Mucosa of gallbladder (tissue), 1 donor: ENCODE measurements at places on chromosomes 6 and 20.

GRCh38 chr6:47209632-47210031, 100.1 kb downstream of the TNFRSF21 start:
- peak; percentile 15 for DNase-seq

DNA sequence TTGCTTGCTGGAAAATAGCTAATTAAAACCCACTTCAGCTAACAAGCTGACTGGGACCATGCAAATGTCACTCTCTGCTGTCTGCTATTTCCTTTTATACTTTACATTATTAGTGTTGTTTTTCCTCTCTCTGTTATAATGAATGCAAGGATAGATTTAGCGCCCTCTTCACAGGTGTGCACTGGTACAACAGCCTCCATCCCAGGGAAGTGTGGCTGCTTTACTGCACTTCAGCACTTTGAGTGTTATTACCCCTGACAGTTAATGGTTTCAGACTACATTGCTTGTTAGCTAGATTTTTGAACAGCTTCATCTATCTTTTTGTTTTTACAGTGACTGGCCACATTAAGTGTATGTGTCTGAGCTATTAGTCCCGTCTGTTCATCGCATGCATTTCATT, 405.7 kb downstream of the RNF144B start:
- no peak for DNase-seq

GRCh38 chr20:50506270-50506579, 4.0 kb upstream of the PTPN1 start:
- no peak for DNase-seq

GRCh38 chr6:168585441-168585840, 144.5 kb downstream of the SMOC2 start:
- no peak for DNase-seq

DNA sequence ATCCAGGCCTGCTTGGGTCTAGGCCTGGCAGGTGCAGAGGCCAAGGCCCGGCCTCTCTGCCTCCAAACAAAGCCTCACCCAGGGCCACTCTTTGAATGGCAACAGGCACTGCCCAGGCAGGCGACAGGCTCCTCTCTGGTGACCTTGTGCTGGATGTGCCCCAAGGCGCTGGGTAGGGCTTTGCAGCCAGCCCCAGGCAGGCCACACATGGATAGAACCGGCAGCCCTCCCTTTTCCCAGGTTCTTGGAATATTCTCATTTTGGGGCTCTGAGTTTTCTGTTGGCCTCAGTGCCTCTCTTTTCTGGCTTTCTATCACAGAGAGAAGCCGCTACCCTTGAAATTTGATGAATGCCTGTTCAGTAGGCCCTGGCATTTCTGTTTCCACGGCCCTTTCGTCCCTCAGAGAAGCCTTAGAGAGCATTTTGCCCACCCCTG, 18.9 kb downstream of the PKIG start:
- DNase-seq = no peak

GRCh38 chr6:106056060-106056745, 29.9 kb upstream of the PRDM1 start:
- DNase-seq = no peak

DNA sequence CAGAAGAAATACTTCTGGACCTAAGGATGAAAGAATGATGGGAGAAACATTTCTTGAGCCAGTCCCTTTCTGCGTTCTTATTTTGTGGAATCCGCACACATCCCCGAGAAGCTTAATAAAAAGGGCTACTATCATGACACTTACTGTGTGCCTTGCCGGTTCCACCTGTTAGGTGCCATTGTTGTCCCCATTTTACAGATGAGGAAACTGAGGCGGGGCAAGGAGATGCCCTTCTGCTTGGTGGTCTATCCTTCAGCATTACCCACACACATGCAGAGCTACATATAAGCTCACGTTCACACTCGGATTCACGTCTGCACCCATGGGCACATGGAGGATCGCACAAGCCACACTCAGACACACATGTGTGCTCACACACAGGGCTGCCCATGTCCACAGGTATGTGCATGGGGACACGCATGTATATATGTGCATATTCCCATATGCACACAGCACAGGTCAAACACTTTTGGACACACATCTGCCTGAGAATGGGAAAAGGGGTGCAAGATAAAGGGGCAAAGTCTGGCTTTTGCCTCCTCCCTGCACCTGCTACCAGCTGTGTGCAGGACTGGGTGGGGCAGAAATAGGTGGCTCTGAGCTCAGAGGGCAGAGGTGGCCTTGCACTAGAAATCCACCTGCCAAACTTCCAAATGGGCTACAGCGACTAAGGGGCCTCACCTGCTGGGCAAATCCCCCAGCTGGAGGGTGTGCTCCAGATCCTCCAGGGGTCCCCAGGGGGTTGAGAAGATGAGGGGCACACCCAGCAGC, 30.5 kb upstream of the ADA start:
- no peak for DNase-seq

DNA sequence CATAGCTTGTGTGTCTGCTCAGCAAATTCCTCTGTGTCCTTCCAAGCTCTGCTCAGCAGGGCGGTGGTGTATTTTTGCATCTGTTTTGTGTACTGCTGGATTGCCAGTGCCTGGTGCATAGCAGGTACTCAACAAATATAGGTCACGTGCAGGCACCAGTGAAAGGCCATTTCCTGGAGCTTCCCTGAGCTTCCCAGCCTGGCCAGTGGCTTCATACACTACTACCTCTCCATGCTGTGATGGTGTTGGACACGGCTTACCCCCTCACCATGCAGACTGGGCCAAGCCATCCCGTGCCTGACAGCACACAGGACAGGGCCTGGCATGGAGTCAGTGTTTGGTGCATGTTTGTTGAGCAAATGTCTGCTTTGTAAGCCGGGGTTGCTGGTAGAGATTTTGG, 7.7 kb upstream of the PHACTR3 start:
- DNase-seq = no peak
